ENCODE measurements at places on chromosomes 2 and 18.

- peak; percentile 85 for DNase-seq
Measured at GRCh38 chr2:48482313-48482712, 47.6 kb upstream of the STON1 start.

- DNase-seq = no peak
Measured at GRCh38 chr2:191721331-191721730, 43.4 kb downstream of the NABP1 start.

DNA sequence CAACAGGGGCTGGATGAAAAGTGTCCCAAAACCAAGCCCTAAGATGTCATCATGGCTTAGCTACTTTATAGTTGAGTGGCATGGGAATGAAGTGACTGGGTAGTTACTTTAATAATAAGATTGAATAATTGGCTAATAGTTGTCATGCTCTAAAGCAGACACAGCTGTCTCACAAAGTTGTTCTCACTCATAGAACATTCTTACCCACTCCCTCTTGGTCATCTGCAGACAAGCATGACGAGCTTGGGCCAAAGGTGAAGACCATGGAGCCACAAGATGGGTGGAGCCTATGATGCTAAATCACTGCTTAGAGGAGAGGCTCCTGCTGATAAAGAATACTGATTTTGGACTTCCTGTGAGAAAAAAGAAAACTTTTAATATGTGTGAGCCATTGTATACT, 62.4 kb upstream of the MMADHC start:
- no peak for DNase-seq

GRCh38 chr2:52342458-52342857, 1310.5 kb upstream of the NRXN1 start:
- no peak for DNase-seq

GRCh38 chr2:227004482-227004881, 159.5 kb downstream of the COL4A4 start:
- no peak for DNase-seq

Measured in NCI-H446 treated with DMSO at 0.1 percent for 48 hours (cell line).